Stimulated activated CD4-positive, alpha-beta T cell treated with anti-CD3 and anti-CD28 coated beads, Interleukin-12 subunit alpha, Interleukin-12 subunit beta, amount 100 ng/mL, for 24 hours (primary cell): ENCODE measurements at places on chromosomes 16 and 17.

DNA sequence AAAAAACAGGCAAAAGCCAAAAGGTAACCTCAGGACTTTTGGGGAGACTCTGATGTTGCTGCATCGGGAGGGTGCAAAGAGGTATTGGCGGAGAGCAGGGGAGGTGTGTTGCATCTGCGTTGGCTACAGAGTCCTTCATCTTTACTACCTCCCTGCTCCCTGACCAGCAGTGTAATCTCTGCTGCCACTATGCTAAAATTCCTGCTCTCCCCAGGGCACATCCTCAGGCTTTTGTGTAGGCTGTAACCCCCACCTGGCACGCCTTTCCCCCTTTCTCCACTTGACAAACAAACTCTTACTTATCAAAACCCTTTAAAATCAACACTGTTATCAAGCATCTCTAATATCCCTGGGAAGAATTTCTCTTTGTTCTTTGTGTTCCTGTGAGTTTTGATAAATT lies 435.3 kb downstream of the HAPSTR1 start:
- DNase-seq: no peak

DNA sequence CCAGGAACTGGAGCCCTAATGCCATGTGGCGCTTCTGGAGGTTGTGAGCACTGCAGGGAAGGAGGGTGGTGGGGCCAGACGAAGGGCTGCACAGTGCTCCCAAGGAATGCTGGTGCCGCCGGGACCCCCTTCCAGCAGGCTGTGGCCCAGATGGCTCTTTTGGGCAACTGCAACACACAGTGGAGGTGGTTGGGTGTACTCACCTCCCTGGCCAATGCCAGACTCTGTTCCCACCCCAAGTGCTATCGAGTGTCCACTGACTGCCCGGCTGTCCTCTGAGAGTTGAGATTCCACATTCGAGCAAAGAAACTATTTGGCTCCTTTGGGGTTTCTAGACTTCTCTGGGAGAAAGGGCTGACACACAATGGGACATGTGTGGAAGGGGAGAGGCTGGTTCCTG lies 167.9 kb downstream of the RGS9 start:
- DNase-seq: no peak

DNA sequence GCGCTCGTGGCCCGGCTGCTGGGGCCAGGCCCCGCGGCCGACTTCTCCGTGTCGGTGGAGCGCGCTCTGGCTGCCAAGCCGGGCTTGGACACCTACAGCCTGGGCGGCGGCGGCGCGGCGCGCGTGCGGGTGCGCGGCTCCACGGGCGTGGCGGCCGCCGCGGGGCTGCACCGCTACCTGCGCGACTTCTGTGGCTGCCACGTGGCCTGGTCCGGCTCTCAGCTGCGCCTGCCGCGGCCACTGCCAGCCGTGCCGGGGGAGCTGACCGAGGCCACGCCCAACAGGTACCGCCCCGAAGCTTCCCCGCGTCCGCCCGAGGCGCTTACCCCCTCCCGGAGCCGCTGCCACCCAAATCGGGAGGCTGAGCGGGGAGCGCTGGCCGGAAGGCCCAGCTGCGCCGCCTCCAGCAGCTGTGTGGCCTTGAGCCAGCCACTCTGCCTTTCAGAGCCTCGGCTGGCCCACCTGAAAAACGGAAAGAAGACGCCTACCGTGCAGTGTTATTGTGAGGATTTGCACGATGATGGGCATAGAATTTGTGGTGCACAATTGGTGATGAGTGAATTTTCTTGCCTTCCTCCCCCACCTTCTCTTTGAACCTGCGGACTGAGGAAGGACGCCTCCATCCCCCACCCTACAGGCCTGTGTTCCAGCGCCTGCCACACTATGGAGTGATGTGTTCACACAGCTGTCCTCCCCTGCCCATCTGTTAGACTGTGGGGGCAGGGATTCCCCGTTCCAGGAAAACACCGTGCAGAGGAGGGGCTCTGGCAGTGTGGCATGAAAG lies 523 bp downstream of the NAGLU start:
- DNase-seq: peak; percentile 75

- DNase-seq: no peak
These were observed 33.9 kb downstream of the NXN start for GRCh38 chr17:945672-946071.

GRCh38 chr17:31843070-31843745 lies 15.8 kb downstream of the COPRS start:
- no peak for DNase-seq

DNA sequence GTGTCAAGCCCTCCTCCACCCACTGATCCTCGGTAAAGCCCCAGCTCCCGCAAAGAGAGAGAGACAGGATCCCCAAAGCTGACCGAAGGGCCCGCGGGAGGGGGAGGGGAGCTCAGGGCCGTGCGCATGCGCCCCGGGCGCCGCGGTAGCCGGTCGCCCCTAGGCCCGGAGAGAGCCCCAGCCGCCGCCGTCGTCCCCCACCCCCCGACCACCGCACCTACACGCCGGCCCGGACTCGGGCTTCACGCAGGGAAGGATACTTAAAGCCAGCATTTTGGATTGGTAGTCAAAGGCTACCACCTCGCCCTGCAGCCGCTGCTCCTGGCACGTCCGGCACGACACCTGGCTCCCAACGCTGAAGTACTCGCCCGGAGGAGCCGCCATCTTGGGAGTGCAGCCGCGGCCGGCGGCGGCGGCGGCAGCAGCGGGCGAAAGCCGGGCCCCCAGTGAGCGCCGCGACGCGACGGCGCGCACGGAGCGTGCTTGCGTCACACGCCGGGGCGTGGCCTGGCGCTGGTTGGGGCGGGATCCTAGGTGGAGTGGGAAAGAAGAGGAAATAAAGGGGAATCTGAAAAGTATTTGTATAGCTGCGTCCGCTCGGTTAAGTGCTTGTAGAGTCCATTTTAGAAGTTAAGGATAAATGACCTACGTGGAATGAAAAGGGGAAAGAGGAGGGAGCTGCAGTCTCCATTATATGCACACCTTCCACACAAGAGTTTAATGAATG lies at the start of gene LSM12:
LSM12 (minus strand) TSS at position 468 of the 727 bp plus-strand sequence; CDS start at position 384, 84 bp downstream.
- peak; percentile 87 for DNase-seq

DNA sequence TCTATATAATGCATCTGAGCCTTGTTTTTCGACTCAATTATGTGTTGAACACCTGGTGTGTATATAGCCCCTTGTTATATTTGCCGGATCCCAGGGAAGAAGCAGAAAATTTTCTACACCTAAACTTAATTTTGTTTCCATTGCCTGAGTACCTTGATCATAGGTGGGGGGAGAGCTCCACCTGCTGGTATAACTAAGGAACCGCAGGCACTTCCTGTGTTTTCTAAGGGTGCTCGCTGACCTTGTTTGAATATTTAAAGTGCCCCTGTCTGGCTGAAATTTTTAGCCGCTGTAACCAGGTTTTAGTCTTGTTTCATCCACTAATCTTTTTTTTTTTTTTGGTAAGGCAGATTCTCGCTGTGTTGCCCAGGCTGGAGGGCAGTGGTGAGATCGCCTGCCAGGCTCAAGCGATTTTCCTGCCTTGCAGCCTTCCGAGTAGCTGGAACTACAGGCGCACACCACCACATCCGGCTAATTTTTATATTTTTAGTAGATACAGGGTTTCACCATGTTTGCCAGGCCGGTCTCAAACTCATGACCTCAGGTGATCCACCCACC lies 6.5 kb upstream of the NUBP1 start:
- peak; percentile 45 for DNase-seq

- DNase-seq: no peak
These were observed 9.5 kb downstream of the ZNF771 start for GRCh38 chr16:30416624-30417528.

DNA sequence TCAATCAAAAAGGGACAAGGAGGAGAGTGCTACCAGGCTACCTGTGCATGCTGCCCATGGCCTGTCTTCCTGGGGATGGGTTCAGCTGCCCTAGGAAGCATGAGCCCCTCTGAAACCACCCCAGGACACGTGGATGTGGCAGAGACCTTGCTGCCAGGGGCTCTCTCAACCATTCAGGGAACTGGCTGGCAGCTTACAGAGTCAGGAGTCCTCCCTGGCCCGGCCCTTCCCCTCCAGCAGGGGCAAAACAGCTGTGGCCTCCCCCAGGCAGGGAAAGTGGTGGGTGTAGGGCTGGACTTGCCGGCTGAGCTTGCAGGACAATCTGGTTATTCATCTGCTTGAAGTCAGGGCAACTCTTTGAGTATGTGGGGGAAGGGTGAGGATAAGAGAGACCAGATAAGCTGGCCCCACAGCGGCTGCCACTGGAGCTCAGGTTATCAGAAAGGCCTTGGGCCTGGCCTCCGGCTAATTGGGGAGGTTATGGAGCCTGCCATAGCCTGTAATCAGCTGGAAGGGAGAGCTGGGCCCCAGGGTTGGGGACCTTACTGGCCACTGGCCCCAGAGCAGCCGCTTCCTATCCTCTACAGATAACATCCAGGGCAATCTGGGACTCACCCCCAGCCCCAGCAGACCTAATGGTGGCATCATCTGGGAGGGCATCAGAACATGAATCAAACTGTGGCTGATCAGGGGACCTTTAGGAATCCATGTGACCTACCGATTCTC lies 5.6 kb upstream of the TBX2 start:
- no peak for DNase-seq

DNA sequence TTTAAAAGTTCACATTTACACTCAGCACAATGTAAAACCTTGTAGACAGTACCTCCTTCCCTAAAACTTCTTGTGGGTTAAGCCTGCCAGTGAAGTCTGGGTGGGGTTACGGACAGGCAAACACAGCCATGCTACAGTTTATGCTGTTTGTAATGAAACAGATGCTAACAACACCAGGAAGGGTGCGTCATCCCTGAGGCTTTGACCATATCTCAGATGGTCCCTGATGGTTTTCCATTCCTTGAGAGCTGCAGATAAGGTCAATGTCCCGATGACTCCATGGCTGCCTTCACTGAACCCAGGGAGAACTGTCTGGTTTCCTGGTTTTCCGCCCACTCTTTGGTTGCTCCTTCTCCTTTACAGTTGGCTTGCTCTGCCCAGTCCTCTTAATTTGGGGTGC lies 29.1 kb downstream of the GAS7 start:
- no peak for DNase-seq

DNA sequence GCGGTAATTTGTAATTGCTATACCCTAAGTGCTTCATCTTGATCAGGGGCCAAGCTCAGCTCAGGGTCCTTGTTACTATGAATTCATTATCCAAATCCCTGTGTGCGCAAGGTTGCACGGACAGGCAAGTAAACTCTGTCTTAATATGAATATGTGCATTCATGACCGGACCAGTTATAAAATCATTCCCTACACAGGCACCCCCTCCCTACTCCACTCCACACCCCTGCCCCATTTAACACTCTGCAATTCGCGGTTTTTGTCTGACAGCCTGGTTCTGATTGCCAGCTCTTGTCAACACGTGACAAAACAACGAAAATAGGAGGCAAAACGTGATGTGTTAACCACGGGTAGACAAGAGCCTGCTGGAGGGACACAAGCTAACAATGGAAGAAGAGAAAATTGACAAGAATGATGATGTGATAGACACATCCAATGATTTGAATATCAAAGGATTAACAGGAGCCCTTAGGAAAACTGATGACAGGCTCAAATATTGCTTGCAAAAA lies 76.5 kb downstream of the CACNG3 start:
- no peak for DNase-seq

DNA sequence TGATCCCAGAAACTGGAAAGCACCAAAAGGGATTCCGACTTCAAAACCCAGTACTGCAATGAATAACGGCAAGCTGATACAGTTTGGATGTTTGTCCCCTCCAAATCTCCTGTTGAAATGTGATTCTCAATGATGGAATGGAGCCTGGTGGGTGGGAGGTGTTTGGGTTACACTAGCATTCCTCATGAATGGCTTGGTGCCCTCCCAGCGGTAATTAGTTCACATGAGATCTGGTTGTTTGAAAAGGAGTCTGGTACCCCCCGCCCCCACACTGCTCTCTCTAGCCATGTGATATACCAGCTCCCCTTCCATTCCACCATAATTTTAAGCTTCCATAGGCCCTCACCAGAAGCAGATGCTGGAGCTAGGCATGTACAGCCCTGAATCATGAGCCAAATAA lies 40.1 kb downstream of the RANBP10 start:
- DNase-seq: no peak

- peak; percentile 44 for DNase-seq
These were observed 10.2 kb upstream of the HOXB9 start for GRCh38 chr17:48636177-48637018.
